ENCODE measurements at places on chromosomes 3 and 15.

- no peak for DNase-seq
These were observed 1.4 kb upstream of the CPOX start for GRCh38 chr3:98594628-98595324.

DNA sequence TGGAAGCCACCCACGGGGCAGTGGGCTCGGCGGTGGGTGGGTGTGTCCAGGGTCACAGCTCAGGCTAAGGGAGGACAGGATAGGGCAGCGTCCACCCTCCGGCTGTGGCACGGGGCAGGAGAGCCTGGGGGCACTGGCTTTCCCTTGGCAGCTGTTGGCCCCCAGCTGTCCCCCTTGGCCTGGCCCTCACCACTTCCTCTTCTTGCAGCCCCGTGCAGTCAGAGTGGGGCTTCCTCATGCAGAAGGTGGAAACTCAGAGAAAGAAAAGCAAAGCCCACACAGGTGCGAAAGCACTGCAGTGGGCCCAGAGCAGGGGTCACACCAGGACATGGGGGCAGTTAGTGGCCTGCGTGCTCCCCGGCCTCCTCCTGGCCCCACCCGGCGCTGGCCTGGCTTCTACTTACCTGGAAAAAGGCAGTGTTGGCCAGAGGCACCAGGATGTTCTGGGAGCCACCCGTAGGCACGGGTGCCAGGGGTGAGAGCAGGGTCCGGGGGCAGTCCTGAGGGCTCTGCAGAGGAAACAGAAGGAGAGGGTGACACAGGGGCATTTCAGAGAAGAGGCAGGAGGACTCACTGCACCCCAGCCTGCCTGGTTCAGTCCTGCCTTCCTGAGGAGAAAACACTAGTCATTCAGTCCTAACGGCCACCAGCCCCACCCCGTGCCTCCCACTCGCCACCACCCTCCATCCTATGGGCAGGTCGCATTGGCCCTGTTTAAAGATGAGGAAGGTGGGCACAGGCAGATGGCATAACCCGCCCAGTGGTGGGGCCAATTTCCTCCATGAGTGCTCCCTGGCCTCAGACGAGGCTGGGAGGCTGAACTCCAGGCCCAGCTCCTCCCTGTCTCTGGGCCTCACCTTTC, 28.3 kb downstream of the PLXND1 start:
- peak; percentile 52 for DNase-seq

DNA sequence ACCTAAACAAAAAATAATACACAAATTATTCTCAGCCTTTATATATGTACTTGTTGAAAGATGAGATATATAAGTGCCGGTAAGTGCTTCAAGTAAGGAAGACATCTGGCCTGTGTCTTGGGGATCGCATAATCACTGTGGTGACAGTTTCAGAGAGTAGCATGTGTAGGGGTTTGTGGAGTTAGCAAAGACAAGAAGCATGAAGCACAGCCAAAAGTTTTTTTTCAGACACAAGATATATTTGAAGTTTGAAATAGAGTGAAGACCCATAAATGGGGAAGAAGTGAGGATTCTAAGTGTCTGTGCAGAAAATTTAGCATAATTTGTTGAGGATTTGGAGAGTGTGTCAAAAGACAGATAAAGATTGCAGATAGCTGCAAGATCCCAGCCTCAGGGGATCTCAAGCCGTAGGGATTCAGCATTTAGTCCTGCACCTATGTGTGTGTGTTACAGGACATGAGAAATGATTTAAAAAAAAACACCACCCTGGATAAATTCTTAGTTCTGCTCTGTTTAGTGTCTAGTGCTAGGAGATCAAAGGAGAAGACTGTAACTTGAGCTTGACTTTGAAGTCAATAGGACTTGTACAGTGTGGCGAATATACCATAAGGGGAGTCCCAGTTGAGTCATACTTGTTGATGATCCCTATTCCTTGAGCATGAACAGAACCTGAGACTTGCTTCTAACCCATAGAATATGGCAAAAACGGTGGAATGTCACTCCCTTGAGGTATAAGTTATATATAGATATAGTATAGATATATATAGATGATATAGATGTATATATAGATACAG, 123.9 kb upstream of the GRM7 start:
- no peak for DNase-seq

DNA sequence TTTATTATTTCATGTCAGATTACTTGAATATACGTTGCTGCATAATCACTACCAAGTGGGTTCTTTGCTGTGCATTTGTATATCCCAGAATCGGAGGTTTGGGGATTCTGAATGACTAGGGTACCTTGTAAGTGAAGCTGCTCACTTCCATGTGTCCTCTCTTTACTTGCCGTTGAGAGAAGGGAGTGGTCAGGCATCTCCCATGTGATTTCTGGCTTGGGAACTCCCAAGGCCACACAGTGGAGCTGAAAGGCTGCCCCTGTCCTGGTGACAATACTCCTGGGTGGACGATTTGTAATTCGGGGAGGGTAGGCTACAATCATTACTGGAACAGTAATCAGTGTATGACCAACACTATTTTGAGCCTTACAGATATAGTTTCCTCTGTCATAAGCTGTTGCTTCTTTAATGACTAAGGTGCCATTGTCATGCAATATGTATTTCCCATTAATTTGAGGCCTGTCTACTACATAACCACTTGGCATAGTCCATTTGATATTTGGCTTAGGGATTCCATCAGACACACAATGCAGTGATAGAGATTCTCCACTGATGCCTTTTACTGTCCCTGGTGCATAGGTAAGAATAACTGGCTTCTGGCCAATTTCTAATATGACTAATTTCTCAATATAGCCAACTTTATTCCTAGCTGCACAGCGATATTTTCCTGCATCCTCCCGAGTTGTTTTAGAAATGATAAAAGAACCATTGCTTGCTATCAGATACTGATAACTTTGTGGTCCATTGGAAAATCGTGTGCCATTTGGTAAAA, 24.0 kb downstream of the IGSF10 start:
- no peak for DNase-seq

DNA sequence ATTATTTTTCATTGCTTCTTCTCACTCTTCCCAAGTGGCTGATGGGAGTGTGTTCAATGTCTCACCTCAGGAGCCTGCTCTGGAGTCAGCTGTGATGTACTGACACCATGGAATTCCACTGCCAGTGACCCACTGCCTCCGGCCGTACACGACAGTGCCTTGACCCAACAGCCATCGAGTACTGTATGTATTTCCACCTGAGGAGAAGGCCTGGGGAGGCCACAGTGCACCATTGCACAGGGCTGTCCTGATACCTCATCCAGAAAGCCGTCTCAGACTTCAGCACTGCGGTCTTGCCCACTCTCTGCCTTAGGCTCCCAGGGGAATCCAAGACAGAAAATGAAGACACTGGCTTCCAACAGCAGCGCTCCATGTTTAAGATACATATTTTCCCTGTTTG, 51.4 kb upstream of the EIF1B start:
- DNase-seq, result no peak

DNA sequence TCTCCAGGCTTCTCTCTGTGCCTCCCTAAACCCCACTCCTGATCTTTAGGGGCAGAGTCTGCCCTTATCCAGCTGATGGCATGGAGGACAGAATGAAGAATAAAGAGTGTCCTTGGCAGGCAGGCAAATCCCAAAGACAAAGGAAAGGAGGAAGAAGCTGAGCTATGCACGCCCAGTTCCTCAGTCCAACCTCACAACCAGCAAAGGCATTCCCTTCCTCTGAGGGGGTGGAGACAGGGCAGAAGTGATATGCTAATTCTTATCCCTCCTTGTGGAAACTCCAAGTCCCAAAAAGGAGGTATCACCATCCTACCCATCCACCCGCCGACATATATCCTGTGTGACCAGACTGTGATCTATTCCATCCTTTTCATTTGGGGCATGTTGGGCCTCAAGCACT, 10.5 kb upstream of the CCDC54 start:
- no peak for DNase-seq

GRCh38 chr3:171346019-171346418, 114.2 kb downstream of the TNIK start:
- DNase-seq, result no peak

GRCh38 chr3:11024181-11024580, 31.6 kb downstream of the SLC6A1 start:
- DNase-seq, result no peak

GRCh38 chr15:100779331-100780207, 100.1 kb upstream of the ALDH1A3 start:
- DNase-seq, result no peak

- DNase-seq, result no peak
These were observed 621.4 kb downstream of the OTOL1 start for GRCh38 chr3:162117961-162118360.

- no peak for DNase-seq
These were observed 66.4 kb downstream of the B3GALNT1 start for GRCh38 chr3:161038725-161039124.

DNA sequence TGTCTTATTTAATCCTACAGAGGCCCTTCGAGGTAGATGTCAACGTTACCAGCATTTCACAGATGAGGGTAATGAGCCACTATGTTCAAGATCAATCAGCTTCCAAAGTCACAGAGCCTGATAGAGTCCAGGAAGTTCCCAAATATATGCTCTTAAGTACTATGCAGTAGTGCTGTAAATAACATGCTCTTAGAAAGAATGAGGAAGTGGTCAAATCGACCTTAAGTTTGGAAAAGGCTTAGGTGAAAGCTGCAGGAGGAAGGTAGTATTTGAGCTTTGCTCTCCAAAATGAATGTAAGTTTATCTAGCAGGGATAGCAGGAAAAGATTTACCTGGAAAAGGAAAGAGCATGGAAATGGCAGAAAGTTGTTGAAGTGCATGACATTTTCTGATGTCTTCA, 234.0 kb downstream of the RBMS3 start:
- DNase-seq, result no peak

DNA sequence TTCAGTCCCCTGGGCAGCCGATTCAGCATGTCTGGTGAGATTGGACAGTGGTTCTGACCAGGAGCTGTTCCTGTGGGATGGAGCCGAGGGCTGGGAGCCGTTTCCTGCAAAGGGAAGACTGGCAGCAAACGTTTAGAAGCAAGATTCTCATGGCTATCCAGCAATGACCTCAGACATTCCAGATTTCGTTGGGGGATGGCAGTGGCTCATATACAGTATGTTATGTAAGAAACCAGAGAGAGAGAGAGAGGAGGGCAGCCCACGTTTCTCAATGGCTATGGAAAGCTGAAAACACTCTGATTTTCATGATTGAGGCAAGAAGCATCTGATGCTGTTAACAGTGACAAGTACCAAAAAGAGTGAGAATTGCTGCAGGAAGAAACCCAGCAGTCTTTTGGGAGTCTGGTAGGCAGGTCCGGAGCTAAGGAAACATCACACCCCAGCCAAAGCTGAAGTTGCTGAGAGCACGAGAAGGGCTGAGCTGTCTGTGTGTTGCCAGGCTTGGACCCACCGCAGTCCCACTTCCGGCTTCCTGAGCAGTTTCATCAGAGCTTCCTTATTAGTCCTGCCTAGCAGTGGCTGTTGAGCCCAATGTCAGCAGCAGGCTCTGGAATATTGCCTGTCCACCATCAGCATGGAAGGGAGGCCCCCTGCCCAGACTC, 25.6 kb upstream of the VPS8 start:
- DNase-seq, result peak; percentile 36

DNA sequence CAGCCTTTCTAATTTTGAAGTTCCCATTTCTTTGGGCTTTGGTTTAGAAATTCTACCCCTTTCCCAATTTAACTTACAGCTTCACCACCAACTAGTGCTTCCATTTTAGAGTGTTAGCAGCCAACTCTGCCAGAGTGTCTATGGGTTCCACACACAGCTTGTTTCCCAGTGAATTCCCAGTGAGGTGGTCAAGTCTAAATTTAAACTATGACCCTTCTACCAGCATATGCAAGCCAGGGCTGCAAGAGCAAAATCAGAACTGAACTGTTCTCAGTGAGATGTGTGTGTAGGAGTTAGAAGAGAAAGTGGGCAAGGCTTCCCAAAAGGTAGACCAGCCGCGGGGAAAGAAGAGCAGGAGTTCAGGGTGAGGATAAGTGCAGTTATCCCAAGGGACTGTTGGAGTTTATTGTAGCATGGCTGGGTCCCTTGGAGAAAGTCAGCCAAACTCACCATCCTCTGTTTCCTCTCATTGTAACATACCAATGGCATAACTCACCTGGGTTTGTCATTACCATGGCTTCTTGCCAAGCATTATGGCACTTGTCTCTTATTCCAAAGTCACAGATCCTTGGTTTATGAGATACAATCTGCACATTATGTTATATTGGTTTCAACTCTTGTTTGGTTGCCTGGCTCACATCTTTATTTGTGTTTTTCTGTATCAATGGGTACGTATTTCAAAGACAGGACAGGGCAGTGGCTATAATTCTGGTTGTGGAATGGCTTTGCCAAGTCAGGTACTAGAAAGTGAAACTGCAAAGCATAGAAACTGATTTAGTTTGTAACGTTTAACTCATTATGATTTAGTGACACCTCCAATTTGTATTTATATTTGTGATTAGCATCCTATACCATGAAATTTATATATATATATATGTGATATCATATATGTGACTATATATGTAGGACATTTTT, 130.2 kb upstream of the UMPS start:
- no peak for DNase-seq

GRCh38 chr3:76432396-76432795, 607.5 kb upstream of the ROBO2 start:
- no peak for DNase-seq

- no peak for DNase-seq
These were observed 54.0 kb downstream of the LHFPL4 start for GRCh38 chr3:9499455-9500107.

- DNase-seq, result no peak
These were observed 10.6 kb downstream of the RBP1 start for GRCh38 chr3:139528924-139529323.

- DNase-seq, result no peak
These were observed 24.5 kb upstream of the RTP4 start for GRCh38 chr3:187343670-187344069.

GRCh38 chr3:74640211-74640610, 25.8 kb upstream of the CNTN3 start:
- no peak for DNase-seq

DNA sequence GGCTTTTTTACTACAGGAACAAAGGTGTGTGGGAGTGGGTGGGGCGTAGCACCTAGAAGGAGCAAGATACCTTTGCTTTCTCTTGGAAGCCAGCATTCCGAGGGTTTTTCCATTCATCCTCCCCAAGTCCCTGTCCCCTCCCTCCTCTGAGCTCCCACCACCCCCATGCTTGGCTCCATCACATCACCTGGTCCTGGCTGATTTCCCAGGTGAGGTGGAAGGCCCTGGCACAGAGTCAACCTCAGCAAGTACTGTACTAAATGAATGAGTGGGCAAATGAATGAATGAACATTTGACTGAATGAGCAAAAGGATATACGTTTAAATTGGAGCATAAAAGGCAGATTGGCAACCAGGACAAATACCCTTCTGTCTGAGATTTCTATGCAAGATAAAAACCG, 45.4 kb downstream of the DZIP1L start:
- no peak for DNase-seq

DNA sequence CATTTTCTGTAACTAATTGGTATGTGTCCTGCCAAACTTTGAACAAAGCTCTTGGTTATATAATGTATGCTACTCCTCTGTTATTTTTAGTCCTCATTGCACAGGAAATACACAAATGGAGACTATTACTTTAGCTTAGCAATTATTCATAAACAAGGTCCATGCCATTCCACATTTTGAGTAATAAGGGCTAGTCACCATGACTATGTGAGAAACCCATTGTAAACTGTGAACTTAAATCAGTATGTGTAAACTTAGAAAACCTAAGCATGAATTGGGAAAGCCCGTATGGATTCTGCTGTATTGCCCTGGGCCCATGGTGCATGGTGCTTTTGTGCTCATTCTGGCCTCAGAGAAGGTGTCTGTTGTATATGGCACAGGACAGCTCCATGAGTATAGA, 100.3 kb downstream of the HCN4 start:
- DNase-seq, result no peak
